ENCODE measurements at places on chromosomes 16 and 17.
A peak's percentile ranks its signal among the peaks of the same experiment; 100 is the strongest.

DNA sequence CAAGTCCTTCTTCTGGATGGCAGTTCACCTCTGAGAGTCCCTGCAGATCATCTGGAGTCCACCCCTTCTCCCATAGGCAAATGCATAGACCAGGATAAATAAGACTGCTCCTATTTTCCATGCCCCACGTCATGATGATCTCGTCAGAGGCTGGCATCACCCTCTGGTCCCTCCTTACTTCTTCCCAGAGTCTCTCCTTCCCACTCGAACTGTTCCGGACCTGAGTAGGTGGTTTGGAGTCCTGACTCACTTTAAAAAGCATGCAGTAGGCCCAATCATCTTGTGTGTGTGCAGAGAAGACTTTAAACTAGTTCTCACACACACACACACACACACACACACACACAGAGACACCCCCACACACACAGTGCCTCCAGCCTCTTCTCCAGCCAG, 72.0 kb downstream of the SOX9 start:
- DNase-seq: no peak

- no peak for DNase-seq
These were observed 11.5 kb upstream of the TOX3 start for GRCh38 chr16:52558448-52558847.

DNA sequence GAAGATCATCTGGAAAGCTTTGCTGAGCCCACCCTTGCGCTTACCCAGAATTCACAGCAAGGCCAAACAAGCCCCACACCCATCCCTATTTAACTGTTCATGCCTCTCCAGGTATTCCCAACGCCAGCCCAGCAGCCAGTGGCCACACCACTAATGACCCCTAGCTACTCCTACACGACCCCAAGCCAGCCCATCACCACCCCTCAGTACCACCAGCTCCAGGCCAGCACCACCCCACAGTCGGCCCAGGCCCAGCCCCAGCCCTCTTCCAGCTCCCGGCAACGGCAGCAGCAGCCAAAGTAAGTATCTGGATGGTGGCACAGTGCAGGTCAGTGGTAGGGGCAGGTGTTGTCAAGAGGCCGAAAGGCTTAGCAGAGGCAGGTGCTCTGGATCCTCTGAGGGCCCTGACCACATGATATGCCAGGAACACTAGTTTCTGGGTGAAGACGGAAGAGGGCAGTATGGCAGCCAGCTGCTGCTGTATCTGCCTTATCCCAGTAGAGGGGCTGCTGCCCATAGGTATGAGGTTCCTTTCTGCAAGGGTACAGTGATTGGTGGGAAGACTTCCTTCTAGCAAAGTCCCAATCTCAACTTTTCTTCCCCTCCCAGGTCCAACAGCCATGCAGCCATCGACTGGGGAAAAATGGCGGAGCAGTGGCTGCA, 10.7 kb downstream of the PROCA1 start:
- DNase-seq: no peak

GRCh38 chr16:8739989-8740704, 57.3 kb downstream of the TMEM186 start:
- no peak for DNase-seq

- DNase-seq: peak; percentile 41
These were observed 114.4 kb downstream of the SEC14L1 start for GRCh38 chr17:77254951-77255825.

DNA sequence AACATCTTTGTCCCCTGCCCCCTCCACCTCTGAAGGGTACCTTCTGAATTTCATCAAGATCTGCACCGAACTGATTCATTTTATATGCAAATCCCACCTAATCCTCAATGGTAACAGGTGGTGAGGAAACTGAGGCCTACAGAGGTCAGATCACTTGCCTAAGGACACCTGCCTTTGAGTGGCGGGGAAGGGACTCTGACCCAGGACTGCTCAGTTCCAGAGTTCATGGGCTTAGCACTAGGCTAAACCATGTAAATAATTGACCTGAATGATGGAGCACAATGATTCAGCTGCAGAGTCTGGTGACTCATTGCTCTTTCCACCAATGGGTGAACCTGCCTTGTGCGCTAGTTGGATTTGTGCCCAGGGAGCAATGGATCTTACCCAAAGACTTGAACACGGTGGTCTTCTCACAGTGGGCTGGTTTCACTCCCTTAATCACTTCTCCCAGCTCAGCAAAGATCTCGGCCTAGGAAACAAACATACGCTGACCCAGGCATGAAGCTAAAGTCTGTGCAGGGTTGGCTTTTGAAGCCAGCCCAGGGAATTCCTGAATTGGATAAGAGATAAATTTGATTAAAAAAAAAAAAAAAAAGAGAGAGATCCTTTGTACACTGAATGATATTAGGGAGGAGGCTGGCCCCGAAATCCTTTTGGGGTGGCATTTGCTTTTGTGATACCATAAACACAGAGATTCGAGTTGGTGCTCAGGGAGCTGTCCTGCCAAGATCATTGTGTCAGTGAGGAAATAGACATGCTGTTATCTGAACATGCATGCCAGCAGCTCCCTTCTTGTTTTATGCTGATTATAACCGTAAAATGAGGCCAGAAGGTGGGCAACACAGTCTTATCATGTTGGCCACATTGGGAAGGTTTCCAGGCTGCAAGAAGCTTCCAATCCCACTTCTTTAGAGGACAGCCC, 17.0 kb downstream of the CRYM start:
- DNase-seq: no peak

GRCh38 chr16:12679660-12680272, 123.9 kb downstream of the CPPED1 start:
- no peak for DNase-seq

GRCh38 chr16:84454611-84455010, 49.8 kb downstream of the MEAK7 start:
- DNase-seq: no peak

- no peak for DNase-seq
These were observed 29.7 kb downstream of the MRC2 start for GRCh38 chr17:62657145-62657665.

GRCh38 chr17:78609191-78609641, 32.0 kb upstream of the DNAH17 start:
- no peak for DNase-seq

DNA sequence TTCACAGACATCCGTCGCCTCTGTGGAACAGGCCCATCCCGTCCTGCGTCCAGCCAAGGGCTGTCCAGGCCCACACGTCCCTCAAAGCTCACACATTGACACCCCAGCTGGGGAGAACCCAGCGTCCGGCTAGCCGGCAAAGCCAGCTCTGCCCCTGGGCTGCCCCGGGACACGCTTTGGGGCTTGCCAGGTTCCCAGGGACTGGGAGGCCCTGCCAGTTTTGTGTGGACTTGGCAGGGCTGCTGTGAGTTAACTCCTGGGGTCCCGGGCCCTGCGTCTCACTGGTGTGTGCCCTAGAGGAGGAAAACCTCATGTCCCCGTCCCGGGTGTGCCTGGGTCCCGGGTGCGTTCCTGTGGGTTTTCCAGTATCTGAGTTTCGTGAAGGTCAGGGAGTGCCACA, 6.3 kb downstream of the SOX8 start:
- no peak for DNase-seq

DNA sequence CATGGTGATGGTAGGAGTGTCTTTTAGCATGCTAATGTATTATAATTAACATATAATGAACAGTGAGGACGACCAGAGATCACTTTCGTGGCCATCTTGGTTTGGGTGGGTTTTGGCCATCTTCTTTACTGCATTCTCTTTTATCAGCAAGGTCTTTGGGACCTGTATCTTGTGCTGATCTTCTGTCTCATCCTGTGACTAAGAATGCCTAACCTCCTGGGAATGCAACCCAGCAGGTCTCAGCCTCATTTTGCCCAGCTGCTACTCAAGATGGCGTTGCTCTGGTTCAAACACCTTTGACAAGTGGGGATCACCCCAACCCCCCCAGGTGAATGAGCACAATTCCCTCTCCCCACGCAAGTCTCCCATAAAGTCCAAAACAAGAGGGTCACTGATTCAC, 49.3 kb upstream of the ETV4 start:
- DNase-seq: no peak

GRCh38 chr17:13750816-13751793, 149.4 kb upstream of the HS3ST3A1 start:
- no peak for DNase-seq

GRCh38 chr17:28760601-28761562, 17.1 kb downstream of the TRAF4 start:
- DNase-seq: peak; percentile 69

- DNase-seq: no peak
These were observed 26.8 kb upstream of the AXIN2 start for GRCh38 chr17:65588181-65588808.

Measured in DMS79 (cell line).